ENCODE measurements at places on chromosomes 1 and 21.

DNA sequence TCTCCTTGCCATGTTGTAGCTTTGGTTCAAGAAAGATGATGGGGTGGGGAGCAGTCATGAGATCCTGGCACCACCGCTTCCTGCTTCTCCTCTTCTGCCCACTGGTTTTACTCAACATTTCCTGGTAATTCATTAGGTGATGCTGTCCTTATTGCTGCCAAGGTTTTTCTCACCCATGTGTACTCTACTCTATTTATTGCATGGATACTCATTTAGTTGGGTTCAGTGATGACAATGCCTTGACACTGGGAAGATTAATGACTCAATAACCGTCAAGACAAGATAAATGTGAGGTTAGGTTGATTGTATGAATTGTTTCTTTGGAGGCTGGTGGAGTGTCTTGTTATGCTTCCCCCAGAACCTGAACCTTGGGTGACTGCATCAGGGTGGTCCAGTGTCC lies 484.2 kb downstream of the SIPA1L2 start:
- no peak for DNase-seq

- peak; percentile 86 for DNase-seq
These were observed 69.4 kb upstream of the MORC3 start for GRCh38 chr21:36250423-36251075.

DNA sequence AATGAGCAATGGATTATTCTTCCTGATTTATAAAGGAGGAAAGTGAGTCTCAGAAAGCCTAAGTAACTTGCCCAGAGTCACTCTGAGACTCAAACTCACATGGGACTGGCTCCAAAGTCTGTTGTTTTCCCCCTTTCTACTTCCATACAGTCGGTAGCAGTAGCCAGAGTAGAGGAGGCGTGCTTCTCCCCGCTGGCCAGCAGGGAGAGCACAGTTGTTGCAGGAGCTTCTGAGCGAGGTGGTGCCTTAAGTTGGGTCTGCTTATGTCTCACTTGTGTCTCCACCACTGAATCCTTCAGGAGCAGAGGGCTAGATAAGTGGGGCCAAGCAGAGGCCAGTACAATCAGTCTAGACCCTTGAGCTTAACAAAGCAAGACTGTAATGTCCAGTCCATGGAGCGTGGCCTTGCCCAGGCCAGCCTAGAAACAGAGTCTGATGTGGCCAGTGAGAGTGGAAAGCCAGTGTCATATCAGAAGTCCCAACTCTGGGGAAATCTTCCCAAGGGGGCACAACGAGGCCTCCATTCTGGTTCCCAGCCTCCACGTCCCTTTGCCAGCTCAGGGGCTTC lies 181.9 kb downstream of the ZSCAN20 start:
- no peak for DNase-seq

- DNase-seq = no peak
These were observed 123.9 kb upstream of the DUSP10 start for GRCh38 chr1:221865808-221866207.

- no peak for DNase-seq
These were observed 2.6 kb downstream of the KRTAP10-12 start for GRCh38 chr21:44699502-44700001.

DNA sequence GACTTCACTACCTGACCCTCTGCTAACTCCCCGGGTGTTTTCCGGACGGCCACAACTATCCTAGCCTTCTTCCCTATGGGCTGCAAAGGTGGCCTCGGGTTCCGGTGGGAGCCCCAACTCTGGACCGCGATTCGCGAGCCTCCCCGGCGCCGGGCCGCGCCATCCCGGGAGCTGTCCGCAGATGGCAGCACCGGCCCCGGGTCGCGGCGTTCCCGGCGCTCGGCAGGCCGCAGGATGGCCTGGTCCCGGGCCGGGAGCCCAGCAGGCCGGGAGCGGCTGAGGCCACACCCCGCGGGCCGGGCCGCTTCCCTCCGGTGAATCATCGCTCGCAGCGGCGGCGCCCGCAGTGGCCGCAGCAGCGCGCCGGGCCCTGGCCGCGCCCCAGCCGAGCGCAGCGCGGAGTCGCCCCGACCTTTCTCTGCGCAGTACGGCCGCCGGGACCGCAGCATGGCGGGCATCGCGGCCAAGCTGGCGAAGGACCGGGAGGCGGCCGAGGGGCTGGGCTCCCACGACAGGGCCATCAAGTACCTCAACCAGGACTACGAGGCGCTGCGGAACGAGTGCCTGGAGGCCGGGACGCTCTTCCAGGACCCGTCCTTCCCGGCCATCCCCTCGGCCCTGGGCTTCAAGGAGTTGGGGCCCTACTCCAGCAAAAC lies at the start of gene CAPN2:
Gene CAPN2, plus strand, starts transcription at position 346 of the 656 bp plus-strand sequence. Its CDS starts 102 bp downstream, at position 448.
- peak; percentile 72 for DNase-seq

DNA sequence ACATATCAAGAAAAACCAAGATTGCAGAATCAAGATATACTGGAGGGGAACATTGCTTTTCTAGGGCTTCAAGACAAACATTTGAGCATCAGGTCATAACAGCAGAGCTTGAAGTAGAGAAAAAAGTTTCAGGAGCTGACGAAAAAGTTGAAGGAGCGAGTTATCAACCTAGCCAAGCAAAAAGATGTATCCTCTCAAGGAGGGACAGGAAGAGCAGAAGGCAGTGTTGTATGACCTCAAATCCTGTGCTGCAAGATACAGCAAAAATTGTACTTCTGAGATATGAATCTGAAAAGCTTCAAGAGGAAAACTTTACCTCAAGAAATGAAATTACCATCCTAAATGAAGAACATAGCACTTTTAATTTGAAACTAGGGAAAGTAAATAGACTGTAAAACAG lies 153.1 kb downstream of the AK5 start:
- no peak for DNase-seq

DNA sequence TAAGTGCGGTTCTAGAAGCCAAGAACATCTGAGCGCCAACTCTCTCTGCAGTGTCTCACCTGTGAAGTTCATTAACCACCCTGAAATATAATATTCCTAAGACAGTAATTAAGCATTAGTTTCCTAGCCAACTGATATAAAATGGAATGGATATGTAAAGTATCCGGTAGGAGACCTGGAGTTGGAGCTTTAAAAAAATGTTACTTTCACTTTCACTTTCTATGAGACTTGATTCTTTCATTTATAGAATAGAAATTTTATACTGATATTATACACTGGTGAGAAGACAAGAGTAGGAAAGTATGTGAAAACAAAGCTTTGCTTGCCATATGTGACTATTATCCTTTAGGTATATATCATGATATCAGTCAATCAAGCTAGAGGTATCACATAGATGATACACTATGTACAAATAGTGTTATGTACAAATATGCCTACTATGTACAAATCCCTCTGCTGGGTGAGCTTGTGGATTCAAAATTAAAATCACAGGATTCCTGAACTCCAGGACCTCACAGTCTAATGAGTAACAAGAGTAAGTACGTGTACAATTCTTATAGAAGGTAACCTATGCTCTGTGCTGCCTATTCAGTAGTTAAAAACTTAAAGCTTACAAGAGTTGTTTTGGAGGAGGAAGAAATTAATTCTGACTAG lies 934.2 kb downstream of the TTLL7 start:
- no peak for DNase-seq

DNA sequence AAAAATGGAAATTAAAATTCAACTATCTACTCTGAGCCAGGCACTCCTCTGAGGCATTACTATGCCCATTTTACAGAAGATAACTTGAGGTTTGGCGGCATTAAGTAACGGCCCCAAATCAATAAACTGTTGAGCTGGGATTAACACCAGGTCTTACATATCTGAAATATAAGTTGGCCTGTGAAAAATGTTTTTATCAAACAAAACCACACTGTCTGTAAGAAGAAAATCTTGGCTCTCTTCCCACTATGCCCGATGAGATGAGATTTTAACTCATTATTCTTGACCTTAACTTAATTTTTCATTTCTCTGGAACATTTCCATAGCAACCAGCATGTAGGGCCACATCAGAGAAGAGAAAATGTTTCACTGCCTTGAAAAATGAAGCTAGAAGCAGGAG lies 21.8 kb downstream of the RC3H1 start:
- no peak for DNase-seq

- DNase-seq = peak; percentile 26
These were observed 757 bp upstream of the SPSB1 start for GRCh38 chr1:9291914-9292360.

DNA sequence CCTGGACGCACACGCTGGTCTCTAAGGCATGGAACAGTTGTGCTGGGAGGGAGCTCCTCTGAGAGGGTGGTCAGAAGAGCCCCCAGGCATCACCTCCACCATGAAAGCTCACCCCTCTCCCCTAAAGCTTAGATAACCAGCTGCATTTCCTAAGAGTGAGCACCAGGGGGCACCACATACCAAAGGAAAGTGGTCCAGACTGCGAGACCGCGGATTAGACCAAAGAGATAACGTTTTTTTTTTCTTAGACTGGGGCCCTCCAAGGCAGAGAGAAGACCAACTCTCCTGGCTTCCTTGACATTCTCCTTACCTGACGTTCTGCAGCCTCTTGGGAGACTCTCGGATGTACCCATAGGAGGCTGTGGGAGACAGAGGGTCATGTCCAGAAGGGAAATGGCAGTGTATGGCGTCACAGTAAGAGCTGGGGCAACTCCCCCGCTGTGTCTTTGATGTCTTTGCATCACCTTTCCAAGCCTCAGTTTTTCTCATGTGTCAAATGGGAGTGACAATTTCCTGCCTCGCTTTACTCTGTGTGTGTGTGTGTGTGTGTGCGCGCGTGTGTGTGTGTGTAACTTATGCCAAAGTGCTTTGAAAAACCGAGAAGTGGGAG lies 12.3 kb upstream of the IFNLR1 start:
- DNase-seq = peak; percentile 84

All from G401 (cell line).